ENCODE measurements at places on chromosomes 16 and 17.

- no peak for DNase-seq
These were observed 54.2 kb upstream of the ZNF267 start for GRCh38 chr16:31819386-31819785.

- DNase-seq, result no peak
These were observed 3.9 kb downstream of the DPEP2 start for GRCh38 chr16:67995423-67995822.

- DNase-seq, result no peak
These were observed 52.2 kb upstream of the STH start for GRCh38 chr17:45946841-45947256.

DNA sequence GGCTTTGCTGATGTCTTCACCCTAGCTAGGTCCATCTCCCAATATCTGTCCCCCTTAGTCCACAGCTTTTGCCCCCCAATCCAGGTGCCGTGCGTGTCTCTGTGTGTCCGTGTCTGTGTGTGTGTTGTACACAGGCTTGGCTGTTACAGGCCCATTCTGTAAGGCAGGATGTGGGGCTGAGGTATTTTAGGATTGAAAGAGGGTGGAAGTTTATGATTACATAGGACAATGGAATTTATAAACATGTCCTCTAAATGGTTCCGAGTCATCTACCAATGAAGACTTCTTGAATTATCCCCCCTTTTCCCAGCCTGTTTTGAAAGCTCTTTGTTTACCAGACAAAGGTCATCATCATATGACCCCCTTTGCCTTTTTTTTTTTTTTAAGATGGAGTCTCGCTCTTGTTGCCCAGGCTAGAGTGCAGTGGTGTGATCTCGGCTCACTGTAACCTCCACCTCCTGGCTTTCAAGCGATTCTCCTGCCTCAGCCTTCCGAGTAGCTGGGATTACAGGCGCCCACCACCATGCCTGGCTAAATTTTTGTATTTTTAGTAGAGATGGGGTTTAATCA lies 21.9 kb downstream of the ACE start:
- DNase-seq, result no peak

DNA sequence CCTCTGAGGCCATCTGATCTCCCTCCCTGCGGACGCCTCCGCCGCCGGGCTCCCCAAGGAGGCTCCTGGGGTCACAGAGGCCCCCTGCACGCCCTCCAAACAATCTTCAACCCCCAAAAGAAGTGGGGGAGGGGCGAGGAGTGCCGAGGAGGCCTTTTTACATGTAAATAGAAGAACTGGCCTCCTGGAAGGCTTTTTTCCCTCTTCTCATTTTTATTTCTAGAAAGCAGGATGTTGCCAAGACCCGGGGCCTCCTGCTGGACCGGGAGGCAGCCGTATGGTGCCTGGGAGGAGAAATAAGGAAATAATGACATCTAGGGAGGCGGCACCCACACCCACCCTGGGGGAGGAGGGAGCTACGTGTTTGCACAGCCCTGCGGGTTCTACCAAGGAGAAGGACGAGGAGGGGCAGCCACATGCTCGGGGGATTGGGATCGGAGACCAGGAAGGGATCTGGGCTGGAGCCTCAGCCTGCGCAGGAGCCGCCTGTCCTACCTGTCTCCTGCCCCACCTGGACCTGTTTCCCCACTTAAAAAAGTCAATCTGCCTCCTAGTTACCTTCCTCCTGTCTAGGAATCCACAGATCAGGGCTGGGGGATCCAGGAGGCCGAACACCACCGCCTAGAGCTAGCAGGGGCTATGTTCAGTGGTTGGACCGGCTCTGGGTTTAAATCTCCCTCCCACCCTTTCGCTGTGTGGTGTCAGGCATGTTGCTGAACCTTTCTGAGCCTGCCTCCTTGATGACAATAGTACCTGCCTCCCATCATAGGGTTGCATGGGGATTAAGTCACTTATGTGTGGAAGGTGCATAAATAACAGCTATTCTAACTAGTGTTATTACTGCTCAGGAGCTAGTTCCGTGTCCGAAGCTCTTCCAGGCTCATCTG lies 175.7 kb upstream of the GSE1 start:
- no peak for DNase-seq

DNA sequence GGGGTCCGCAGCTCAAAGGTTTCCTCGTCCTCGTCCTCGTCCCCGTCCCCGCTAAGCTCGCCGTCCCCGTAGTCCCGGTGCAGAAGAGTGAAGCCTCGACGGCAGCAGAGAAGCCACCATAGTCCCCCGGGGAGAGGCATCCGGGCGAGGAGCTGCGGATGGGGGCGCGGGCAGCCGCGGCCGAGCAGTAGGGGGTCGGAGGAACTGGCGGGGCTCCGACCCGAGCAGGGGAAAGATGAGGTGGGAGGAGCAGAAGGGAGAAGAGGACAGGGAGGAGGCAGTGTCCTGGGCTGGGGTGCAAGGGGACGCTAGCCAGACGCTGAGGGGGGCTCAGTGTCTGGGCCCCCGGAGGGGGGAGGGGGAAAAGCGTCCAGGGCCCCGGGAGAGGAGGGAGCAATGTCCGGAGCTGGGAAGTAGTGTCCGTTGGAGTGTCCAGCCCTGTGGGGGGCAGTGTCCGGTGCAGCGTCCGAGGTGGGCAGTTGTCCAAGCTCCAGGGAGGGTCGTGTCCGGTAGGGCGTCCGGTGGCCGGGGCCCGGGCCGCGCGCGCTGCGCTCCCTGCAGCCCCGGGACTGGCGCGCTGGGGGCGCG lies at the start of gene PLEKHH3:
Gene PLEKHH3 (minus strand): TSS at position 571 of the 588 bp plus-strand sequence. CDS start 431 bp downstream, at position 140.
- DNase-seq, result no peak

DNA sequence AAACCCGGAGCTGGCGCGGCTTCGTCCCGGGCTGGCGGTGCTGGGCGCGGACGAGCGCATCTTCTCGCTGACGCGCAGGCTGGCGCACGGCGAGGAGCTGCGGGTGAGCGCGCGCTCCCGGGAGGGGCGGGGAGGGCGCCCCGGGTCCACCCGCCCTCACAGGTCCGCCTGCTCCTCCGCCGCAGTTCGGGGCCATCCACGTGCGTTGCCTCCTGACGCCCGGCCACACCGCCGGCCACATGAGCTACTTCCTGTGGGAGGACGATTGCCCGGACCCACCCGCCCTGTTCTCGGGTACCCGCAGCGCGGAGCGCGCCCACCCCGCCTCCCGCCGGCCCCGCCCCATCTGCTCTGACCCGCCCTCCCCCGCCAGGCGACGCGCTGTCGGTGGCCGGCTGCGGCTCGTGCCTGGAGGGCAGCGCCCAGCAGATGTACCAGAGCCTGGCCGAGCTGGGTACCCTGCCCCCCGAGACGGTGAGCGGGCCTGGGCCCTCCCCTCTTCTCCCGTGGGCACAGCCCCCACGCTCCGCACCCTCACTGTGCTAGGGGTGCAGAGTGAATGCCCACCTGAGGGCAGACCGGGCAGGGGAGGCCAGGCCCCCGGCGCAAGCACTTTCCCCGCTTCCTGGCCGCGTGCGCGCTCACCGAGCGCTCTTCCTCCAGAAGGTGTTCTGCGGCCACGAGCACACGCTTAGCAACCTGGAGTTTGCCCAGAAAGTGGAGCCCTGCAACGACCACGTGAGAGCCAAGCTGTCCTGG lies 1.4 kb downstream of the HAGHL start:
- DNase-seq, result peak; percentile 68

GRCh38 chr17:32494621-32495358 lies 8.0 kb downstream of the CDK5R1 start:
- DNase-seq, result no peak

- DNase-seq, result no peak
These were observed 31.5 kb downstream of the ABCC12 start for GRCh38 chr16:48124266-48124665.

DNA sequence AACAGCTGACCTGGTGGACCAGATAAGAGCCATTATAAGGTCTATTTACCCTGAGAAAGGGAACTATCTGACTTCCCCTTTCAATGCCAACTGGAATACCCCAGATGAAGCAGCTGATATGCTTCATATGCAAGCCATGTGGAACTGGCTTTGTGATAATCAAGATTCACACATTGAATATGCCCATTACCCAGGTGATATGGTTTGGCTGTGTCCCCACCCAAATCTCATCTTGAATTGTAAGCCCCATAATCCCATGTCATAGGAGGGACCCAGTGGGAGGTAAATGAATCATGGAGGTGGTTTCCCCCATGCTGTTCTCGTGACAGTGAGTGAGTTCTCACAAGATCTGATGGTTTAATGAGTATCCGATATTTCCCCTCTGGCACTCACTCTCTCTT lies 42.1 kb downstream of the IKZF3 start:
- no peak for DNase-seq

DNA sequence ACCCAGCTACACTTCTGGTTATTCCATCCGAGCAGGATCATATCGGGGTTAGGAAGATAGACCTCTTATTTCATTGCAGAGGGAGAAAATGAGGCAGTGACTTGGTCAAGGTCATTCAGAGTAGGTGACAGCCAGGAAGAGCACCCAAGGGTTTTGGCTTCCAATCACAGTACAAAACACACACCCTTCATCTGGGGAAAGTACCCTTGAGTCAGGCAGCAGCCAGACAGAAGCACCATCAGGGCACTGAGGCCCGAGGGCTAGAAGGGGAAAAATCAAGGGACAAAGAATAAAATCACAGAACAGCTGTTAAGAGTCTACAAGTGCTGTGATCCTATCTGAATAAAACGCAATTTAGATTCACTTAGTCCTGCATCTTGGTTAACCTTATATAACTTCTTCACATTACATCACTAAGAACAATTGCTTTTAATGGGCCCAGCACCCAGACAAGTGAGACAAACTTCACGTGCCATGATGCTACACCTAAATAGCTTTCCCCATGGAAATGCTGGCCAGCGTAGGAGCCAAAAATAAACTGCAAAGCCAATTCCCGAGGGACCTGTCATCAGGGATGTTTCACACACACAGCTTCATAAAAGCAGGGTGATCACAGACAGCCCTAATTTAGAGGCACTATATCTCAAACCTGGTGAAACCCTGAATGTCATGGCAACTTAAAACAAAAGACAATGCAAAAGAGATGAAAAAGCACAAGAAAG lies 4.9 kb downstream of the UBE2O start:
- no peak for DNase-seq

DNA sequence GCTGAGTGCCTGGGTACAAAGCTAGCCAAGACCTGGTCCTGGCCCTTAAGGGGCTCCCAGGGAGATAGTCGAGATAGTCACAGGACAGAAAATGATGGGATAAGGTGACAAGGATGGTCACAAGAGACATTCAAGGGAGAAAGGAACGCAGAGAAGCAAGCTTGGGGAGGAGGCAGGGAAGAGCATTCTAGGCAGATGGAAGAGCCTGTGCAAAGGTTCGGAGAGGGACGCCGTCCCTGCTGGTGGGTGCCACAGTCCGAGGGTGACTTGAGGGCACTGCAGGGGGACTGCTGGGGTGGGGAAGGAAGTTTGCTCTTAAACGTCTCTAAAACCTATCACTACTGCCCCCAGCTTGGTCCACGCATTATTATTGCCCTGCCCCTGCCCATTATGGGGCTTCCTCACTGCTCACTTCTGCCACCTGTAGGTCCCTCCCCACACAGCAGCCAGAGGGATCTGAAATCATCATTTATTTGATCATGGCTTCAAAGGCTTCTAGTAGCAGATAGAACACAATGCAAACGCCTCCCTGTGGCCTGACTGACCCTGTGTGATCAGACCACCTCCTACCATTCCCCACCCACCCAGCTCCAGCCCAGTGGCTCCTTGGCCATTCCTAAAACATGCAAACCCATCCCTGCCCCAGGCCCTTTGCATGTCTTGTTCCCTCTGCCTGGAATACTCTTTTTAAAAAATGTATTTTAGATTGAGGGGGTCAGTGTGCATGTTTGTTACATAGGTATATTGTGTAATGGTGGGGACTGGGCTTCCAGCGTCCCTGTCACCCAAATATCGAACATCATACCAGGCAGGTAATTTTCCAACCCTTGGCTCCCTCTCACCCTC lies 60.3 kb downstream of the RMI2 start:
- peak; percentile 12 for DNase-seq

DNA sequence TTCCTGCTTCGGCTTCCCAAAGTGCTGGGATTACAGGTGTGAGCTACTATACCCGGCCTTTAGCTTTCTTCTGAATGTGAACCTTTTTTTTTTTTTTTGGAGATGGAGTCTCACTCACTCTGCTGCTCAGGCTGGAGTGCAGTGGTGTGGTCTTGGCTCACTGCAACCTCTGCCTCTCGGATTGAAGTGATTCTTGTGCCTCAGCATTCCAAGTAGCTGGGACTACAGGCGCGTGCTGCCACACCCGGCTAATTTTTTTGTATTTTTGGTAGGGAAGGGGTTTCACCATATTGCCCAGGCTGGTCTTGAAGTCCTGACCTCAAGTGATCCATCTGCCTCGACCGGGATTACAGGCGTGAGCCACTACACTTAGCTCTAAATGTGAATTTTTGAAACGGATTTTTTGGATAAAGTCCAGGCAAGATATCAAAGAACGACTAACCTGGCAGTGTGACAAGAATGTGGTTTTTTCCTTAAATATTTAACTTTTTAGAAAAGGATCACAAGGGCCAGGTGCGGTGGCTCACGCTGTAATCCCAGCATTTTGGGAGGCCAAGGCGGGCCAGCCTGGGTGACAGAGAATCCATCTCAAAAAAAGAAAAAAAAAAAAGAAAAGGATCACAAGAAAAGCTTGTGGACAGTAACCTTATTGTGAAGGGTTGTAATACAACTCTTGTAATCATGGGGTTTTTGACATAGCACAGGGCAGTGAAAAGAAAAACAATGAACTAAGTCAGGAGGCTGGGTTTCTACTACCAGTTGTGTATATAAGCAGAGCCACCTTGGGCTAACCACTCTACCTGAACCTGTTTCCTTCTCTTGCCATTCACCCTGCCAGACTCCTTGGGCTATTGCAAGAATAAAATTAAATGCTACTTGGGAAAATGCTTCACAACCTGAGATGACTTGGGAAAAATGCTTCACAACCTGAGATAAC lies 6.2 kb downstream of the BRCA1 start:
- no peak for DNase-seq

GRCh38 chr17:80604009-80604669 lies 59.5 kb downstream of the RPTOR start:
- no peak for DNase-seq

GRCh38 chr16:19170043-19170655 lies 2.1 kb downstream of the SYT17 start:
- DNase-seq, result no peak

- no peak for DNase-seq
These were observed 86.7 kb downstream of the MYH11 start for GRCh38 chr16:15770107-15770506.

DNA sequence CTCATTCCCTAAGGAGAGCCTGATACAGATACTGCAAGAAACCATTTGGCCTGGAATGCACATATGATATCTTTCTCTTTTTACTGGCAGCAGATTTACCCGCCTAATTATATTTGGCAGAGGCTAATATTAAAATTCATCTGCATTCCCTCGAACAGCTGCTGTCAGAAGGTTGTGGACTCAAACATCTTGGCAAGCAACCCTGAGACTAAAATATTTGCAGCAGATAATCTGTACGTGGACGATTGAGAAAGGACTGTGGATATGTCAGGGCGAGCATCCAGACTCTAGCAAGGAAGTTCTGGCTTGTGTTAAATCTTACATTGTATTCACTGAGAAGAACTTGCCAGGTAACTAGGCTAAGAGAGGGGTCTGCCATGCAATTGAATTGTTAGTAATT lies 65.2 kb downstream of the SNX20 start:
- DNase-seq, result no peak

- DNase-seq, result no peak
These were observed 140.0 kb upstream of the IRX6 start for GRCh38 chr16:55184052-55184451.
